ENCODE measurements at places on chromosomes 2 and 18. TPM values are rescaled to one million over a fixed set of nuclear protein-coding genes. Genes with fewer than 3 reads are reported as not detected.
A peak's percentile ranks its signal among the peaks of the same experiment; 100 is the strongest.

DNA sequence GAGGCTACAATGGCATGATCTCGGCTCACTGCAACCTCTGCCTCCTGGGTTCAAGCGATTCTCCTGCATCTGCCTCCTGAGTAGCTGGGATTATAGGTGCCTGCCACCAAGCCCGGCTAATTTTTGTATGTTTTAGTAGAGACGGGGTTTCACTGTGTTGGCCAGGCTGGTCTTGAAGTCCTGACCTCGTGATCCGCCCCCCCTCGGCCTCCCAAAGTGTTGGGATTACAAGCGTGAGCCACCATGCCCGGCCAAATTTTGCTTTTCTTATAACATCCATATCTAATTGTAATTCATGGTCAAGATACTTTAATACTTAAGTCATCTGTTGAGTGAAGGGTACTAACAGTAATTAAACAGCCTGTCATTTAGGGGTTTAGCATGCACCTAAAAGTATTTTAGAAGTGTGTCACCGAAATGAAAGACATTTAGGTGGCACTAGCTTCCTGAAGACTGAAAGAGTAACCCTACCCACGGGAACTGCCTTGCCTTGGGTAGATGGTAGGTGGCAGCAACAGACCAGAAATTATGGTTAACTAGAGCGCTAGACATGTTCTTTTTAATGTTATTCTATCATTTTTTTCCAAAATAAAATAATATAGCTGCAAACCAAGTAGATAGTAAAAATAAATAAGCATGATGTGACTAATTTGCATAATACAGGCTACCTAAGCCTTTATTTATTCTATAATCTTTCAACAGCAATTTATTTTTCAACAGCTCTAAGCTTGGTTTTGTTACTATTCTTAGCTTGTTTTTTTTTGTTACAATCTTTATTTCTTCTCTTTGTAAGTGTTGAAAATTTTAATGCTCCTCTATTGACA is 8.6 kb upstream of the ACYP2 start:
- DNase-seq, result no peak

DNA sequence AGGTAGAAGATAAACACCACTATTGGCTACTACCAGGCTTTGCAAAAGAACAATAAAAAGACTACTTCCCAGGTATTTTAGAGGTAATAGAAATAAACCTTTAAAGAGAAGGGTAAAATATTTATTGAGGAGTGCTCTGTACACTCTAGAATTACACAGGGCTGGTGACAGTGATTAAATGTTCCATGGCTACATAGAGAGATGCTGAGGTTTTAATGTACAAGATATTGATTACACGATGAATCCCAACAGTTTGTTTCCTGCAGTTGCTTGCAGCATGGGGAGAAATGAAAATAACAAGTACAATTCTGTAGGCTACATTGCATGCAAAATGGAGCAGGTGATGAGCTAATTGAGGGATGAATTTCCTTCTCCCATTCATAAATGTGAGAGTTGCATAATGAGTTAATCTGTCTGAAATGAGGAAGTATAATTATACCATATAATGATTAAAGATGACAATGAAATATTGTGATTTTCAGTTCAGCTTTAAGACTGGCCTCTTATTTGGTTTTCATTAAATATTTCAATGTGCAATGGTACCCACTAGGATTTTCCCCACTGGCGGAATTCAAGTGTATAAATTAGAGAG is 266.1 kb downstream of the SOCS6 start:
- no peak for DNase-seq

DNA sequence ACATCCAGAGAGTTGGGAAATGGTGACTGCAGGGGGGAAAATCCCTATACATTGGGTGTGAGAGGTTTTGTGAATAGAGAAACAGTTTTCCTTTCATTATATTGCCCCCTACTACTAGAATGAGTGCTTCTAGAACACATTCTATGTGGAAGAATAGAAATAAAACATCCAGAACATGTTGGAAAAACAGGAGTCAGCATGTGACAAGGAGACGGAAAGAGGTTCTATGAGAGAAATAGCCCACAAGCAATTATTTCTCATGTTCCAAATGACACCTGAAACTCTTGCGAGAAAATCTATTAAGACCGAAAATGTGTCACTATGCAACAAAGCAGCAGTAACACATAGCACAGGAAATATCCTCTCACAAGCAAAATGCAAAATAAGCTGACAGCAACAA is 202.7 kb upstream of the SPOPL start:
- DNase-seq, result no peak

GRCh38 chr2:12240206-12240605 is 476.5 kb upstream of the TRIB2 start:
- no peak for DNase-seq

GRCh38 chr18:59921384-59921891 is 21.6 kb downstream of the PMAIP1 start:
- no peak for DNase-seq

DNA sequence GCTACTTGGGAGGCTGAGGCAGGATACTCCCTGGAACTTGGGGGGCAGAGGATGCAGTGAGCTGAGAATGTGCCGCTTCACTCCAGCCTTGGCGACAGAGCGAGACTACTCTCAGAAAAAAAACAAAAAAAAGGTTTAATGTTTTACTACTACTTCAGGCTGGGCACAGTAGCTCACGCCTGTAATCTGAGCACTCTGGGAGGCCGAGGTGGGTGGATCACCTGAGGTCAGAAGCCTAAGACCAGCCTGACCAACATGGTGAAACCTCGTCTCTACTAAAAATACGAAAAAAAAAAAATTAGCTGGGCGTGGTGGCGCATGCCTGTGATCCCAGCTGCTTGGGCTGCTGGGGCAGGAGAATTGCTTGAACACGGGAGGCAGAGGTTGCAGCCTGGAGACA is 75.7 kb upstream of the ATIC start:
- no peak for DNase-seq

- DNase-seq, result no peak
These were observed 55.6 kb upstream of the MAP4K3 start for GRCh38 chr2:39492716-39493115.

GRCh38 chr18:26252411-26252810 is 26.2 kb downstream of the TAF4B start:
- no peak for DNase-seq

DNA sequence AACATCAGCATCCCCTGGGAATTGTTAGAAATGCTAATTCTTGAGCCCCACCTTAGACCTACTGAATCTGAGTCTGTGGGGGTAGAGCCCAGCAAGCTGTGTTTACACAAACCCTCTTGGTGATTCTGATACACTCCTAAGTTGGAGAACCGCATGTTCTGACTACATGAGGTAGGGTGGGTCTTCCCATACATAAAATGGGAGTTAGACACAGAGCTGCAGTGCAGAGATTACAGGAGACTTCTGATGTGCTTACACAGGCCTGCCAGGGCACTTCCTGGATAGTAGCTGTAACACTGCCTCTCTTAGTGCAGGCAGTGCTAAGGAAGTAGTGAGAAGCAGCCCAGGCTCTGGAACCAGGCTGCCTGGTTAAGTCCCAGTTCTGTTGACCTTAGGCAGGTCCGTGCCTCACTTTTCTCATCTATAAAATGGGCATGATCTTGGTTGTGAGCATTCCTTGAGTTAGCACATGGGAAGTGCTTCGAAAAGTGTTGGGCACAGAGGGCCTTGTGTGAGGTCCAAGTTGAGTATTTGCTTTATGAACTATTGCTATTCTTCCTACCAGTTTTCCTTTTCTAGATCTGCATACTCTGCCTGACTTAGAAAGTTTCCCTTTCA is 67.3 kb downstream of the GLI2 start:
- no peak for DNase-seq

DNA sequence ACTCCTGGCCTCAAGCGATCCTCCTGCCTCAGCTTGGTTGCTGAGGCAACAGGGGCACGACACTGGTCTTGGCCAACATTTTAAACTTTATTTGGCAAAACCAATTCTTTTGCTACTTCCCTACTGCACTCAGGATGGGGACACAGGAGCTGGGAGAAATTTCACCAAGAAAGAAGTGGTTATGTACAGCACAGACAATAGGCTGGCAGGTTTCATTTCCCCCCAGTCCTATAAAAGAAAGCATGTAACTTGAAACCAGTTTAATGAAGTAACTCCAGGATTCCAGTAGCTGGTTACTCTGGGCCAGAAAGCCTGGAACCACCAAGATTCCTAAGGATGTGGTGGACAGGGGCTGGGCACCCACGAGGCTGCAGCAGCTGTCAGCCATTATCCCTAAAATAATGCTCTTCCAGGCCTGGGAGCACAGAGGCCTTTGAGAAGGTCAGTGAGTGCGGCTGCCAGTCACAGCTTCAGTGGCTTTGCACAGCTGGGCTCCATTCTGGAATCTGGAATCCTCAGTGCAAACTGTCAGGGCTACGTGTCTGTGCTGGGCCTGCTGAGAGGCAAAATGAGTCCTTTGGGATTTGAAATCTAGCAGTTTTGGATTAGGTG is 142.3 kb upstream of the ITGA6 start:
- DNase-seq, result peak; percentile 37

DNA sequence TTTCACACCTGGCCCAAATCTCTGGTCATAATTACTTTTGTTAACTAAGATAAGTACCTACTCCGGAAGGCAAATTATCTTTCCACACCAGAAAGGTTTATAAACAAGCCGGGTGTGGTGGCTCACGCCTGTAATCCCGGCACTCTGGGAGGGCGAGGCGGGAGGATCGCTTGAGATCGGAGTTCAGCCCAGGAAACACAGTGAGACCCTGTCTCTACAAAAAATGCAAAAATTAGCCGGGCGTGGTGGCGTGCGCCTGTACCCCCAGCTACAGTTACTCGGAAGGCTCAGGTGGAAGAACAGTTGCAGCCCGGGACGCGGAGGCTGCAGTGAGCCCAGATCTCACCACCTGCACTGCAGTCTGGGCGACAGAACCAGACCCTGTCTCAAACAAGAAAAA is 2.1 kb downstream of the PUM2 start:
- DNase-seq, result no peak

DNA sequence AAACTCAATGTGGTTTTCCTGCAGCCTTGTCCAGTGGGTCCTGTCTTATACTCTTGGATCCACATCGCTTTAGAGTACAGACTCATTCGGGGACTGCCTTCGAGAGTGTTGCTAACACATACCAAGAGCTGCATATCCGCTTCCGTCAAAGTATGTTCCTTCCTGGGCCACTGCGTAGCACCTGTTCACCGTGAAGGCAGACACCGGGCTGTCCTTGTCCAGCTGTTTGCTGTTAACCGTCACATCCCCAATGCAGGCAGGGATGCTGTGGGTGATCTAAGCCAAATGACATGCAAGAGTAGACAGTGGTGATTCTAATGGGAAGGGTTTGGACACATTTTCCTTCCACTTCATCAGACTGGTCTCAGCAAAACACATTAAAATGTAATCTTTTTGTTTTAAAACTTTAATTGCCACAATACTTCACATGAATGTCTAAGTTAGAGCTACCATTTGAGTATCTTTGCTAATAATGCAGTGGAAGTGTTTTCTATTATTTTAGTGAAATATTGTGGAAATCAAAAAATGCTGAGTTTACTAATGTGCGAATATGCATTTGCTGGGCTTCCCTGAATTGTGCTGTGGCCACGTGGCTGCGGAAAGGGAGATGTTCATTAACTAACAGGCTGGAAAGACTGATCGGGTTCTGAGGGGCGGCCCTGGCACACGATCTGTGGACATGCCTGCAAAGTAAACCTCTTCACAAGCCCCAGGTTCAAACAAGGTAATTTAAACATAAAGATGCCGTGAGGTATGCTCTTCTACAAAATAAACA is 169.1 kb downstream of the LAMA1 start:
- no peak for DNase-seq

- DNase-seq, result no peak
These were observed 128.9 kb upstream of the ITGB6 start for GRCh38 chr2:160328811-160329527.

DNA sequence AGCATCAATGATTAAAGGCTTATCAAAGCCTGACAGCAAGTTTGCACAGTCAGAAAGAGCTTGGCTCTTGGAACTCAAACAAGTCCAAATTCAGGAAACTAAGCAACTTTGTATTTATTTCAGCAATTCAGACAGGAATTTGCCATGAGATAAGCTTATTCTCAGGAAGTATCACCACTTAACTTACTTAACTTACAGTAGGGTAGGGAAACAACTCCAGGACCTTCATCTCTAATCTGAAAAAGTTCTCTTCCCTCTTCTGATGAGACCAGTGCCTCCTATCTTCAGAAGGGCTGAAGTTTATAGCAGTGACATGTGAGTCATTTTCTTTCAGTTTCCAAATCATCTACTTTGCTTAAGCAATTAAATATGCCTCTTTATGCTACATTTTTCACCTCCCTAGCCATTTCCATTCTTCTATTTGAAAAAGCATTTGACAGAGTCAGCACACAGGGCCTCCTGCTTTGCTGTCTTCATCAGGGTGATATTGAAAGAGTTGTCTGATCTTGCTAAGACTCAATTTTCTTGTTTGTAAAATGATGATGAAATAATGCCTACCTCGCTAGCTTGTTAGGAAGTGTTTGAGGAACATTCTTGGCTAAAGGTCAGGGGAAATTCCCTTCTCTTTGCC is 389.5 kb downstream of the RND3 start:
- DNase-seq, result no peak

GRCh38 chr2:143451642-143452281 is 322.5 kb downstream of the ARHGAP15 start:
- no peak for DNase-seq

- DNase-seq, result no peak
These were observed 16.9 kb upstream of the HNRNPLL start for GRCh38 chr2:38619458-38620164.

DNA sequence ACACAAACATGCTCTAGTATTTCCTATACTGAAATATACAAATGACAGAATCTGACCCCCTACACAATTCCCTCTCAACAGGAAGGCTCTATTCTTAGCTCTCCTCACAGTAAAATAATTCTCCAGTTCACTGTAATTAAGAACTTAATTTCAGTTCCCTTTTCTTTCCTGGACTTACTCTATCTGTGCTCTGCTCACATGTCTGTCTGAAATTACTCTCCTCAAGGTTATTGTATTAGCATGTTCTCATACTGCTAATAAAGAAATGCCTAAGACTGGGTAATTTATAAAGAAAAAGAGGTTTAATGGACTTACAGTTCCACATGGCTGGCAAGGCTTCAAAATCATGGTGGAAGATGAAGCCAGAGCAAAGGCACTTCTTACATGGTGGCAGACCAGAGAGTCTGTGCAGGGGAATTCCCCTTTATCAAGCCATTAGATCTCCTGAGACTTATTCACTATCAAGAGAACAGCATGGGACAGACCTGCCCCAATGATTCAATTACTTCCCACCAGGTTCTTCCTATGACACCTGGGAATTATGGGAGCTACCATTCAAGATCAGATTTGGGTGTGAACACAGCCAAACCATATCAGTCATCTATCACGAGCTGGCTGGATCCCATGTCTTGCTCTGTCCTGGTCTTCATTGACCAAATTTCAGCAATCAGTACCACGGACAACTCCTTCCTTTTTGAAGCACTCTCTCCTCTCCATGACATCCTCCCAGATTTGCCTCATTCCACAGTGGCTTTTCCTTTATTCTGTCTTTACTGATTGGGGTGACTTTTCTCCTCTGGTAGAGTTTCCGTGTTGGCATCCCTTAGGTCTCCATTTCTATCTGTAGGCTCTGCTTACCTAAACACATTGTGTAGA is 110.9 kb downstream of the GALR1 start:
- no peak for DNase-seq

GRCh38 chr2:194223218-194223617 is 1433.8 kb upstream of the SLC39A10 start:
- DNase-seq, result no peak

GRCh38 chr2:176066645-176067588 is 16.8 kb downstream of the EVX2 start:
- DNase-seq, result no peak

SSB gene
- 54.8 TPM for total RNA-seq

GNAL gene
- 5.1 TPM for total RNA-seq

SH3RF3 gene
- total RNA-seq, result 7.4 TPM

DLGAP1 gene
- total RNA-seq, result not detected

COLEC12 gene
- 8.3 TPM for total RNA-seq

IL1R2 gene
- total RNA-seq, result 1.4 TPM

ZNF516 gene
- 14.0 TPM for total RNA-seq

MLPH gene
- total RNA-seq, result 88.9 TPM

LINC00305 gene
- total RNA-seq, result not detected

COL4A4 gene
- total RNA-seq, result 9.8 TPM
